ENCODE measurements at places on chromosomes 16 and 17.
A peak's percentile ranks its signal among the peaks of the same experiment; 100 is the strongest.

- no peak for DNase-seq
Measured at GRCh38 chr16:58456193-58456592, 43.8 kb upstream of the NDRG4 start.

DNA sequence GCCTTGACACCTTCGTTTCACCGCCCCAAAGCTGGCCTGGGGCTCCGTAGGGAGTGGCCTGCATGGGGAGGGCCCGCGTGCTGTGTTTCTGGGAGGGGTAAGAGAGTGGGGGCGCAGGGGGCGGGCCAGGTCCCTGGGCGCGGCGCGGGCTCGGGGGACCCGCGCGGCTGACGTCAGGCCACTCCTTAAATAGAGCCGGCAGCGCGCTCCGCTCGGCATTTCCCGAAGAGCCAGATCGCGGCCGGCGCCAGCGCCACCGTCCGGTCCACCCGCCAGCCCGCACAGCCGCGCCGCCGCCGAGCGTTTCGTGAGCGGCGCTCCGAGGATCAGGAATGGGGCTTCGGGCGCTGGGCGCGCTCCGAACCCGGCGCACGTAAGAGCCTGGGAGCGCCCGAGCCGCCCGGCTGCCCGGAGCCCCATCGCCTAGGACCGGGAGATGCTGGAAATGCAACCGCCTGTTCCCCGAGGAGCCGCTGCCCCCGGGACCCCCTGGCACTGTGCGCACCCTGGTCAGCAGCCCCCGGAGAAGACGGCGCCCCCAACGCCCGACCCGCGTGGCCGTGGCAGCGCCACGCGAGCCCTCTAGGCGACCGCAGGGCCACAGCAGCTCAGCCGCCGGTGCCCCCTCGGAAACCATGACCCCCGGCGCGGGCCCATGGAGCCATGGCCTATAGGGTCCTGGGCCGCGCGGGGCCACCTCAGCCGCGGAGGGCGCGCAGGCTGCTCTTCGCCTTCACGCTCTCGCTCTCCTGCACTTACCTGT, at the start of gene HS3ST2:
TSS of gene HS3ST2 (plus strand) at position 215 of the 763 bp plus-strand sequence. CDS start at position 664, 449 bp downstream.
- DNase-seq: no peak

DNA sequence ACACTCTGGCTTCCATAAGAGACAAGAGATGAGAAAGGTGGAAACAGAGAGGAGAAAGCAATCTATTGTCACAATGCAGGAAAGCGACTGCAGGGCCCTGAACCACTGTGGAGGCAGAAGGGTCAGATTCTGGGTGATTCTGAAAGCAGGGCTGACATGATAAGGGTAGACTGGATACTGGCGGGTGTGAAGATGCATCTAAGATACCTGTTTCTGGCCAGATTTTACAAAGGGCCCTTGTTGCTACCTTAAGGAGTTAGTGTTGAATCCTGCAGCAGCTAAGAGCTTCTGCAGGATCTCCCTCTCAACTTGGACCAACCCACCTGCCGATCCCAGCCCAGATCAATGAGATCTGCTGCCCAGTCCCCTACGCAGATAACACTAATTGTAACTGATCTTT, 6.1 kb upstream of the MEFV start:
- no peak for DNase-seq

GRCh38 chr16:3400446-3400778, 392 bp downstream of the ZSCAN32 start:
- no peak for DNase-seq

- DNase-seq: no peak
Measured at GRCh38 chr17:78888941-78889518, 14.0 kb downstream of the CEP295NL start.

- no peak for DNase-seq
Measured at GRCh38 chr16:8867932-8868415, 832 bp downstream of the CARHSP1 start.

- DNase-seq: no peak
Measured at GRCh38 chr17:29018788-29019474, 13.1 kb upstream of the SEZ6 start.

GRCh38 chr16:72286936-72287620, 115.1 kb upstream of the PMFBP1 start:
- DNase-seq: no peak

DNA sequence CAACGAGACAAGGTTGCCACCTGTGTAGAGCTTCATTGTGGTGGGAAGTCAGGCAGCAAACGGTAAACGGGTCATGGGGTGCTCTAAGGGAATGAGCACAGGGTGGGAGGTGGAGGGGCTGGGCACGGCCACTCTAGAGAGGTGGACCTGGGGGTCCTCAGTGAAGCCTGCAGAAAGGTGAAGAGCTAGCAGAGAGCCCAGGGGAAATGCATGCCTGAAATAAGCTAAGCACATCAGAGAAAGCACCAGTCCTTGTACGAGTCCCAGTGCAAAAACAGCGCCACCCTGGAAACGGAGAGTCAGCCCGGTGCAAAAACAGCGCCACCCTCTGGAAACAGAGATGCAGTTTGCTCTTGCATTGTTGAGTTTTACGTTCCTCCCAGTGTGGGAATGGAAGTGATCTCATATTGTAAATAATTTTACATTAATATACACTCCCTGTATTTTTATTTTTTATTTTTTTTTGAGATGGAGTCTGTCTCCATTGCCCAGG, 65.0 kb downstream of the TBC1D16 start:
- no peak for DNase-seq

- no peak for DNase-seq
Measured at GRCh38 chr16:86165479-86165878, 266.5 kb downstream of the IRF8 start.

DNA sequence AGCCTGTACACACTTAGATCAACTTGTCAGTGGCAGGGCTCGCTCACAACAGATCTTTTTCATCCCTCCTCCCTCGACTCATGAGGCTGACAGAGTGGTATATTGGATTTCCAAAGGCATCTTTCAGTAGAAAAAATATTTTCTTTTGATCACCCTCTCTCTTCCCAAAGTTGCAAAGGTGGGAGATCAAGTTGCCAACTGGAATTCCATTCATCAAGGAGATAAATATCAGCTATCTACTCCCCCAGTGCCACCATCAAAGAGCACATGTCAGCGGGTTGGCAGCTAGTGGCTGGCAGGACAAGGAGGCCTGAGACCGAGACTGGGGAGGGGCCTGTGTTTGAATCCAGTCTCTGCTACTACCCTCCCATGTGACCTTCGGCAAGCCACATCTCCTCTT, 539.7 kb upstream of the CDH11 start:
- DNase-seq: no peak

GRCh38 chr17:82201498-82201910, 11.1 kb downstream of the CCDC57 start:
- DNase-seq: no peak

- DNase-seq: no peak
Measured at GRCh38 chr17:77529328-77529650, 388.5 kb downstream of the SEC14L1 start.

- no peak for DNase-seq
Measured at GRCh38 chr17:65198653-65199382, 61.6 kb downstream of the RGS9 start.

DNA sequence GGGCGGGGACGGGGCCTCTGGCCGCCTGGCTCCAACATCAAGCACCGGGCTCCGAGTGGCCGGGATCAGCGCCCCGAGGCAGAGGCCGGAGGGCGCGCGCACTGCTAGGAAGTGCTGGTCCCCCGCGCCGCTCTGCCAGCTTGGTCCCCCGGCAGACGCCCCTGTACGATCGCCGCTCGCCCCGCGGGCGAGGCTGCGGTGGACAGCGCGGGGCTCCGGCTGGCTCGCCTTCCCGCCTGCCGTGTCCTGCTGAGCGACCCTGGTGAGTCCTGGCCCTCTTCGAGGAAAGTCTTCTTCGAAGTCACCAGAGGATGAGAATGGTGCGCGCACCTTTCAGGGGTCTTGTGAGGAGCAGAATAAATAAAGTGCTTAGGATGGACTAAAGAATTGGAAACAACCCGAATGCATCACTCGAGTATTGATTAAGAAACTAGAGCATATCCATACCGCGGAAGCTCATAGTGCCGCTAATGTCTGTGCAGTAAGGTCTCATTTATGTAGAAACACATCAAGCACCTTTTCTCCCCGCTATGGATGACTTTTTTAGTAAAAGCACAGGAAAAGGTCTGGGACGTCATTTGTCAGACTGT, 392 bp downstream of the ZNF213 start:
- DNase-seq: no peak

DNA sequence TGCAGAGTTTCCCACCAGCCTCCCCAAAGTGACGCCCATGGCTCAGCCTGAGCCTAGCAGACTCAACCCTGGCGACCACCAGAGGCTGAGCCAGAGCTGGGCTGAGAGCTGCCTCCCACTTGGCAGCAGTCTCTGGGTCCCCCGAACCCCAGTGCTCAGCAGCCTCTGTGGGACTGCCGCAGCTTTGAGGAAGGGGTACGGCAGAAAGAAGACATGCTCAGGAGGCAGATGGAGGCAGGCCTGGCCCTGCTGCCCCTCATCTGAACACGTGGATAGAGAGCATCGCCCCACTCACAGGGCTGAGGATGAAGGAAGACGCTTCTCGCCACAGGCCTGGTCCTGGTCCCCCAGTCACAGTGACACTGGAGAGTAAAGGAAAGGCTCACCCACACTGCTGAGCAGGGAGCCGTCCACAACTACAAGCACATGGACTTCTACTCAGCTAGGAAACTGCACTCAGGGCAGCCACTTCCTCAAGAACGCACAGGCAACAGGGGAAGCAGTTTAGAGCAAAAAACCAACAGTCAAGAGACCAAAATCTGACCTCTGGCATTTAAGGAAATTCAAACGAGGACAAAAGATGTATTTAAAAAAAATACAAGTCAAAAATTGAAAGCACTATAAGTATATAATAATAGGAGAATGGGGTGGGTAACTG, 45.2 kb upstream of the GSG1L start:
- DNase-seq: no peak

- DNase-seq: no peak
Measured at GRCh38 chr16:80161799-80162739, 378.7 kb upstream of the DYNLRB2 start.

DNA sequence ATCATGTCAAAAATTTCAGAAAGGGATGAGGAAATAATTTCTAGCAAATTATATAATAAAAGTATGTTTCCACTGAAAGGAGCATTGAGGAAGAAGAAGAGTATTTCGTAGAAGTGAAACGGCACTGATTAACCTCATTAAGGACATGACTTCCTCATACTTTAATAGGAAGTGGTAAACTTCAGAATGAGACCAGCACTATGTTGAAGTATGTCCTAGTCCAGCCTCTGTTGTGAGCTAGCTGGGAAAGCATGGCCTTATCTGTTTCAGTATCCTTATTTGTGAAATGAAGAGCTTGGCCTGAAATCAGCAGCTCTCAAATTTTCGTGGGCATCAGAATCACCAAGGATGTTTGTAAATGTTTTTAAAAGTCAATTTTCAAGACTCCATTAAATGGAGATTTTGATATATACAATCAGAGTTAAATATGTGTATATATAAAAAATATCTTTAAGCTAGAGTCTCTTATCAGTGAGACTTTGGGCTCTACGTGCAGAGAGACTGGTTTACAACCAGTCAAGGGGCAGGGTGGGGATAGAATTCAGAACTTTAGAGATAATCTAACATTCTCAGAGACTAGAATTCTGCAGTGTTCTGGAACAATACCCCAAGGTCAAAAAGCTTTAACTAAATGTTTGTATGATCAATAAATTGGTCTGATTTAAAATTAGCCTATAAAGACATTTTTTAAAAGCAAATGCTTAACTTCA, 365.4 kb downstream of the CDH13 start:
- DNase-seq: no peak

DNA sequence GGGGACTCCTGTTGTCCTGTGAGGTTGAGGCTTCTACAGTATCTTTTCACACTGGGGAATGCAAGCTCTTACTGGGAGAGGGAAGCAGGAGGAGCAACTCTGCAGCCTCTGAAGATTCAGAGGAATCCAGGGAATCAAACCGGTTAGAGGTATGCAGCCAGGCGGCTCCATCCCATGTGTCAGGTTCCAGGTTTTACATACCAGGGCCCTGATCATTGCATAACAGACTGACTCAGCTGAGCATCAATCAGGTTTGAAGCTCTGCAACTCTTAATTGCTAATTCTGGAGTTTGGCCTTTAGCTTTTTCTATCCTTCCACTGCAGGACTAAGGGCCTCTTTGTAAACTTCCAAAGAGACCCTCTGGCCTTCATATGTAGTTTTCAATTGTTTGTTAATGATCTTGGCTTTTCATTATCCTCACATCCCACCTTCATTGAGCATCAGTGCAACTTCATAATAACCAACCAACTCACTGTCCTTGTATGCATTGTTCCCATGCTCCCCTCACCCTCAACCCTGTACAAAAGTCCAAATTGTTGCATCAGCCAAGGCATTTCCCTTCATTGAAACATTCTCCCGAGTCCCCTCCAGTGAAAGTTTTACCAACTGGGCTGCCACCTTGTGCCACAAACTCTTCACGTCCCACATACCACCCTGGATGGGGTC, 59.7 kb upstream of the DHX40 start:
- DNase-seq: no peak

DNA sequence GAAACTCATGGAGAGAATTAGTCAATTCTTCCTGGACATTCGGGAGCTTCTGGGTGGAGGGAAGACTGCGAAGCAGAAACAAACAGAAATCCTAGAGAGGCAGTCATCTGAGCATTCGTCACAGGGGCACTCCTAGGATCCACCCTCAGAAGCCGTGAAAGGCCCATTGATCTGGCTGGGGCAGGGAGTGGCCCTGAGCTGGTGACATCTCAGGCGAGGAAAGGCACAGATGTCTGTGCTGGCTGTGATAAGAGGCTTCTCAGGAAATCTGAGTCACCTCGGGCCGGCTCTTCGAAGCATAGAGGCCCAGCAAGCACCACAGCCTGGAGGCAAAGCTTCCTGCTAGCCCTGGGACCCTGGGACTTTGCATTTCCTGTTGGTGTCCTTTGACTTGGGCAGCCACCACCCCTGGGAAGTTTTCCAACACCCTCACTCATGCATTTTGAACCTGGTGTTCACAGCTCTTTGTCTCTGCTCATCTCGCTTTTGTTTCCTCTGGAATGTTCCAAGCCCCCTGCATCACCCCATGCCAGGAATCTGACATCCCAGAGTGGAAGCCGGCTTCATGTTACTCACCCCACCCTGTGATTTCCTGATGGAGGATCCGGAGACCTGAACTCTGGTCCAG, 23.3 kb upstream of the CDRT4 start:
- DNase-seq: peak; percentile 48

- DNase-seq: no peak
Measured at GRCh38 chr16:84298376-84298899, 3.8 kb downstream of the WFDC1 start.

GRCh38 chr17:43603321-43603720, 57.2 kb upstream of the ETV4 start:
- no peak for DNase-seq

DNA sequence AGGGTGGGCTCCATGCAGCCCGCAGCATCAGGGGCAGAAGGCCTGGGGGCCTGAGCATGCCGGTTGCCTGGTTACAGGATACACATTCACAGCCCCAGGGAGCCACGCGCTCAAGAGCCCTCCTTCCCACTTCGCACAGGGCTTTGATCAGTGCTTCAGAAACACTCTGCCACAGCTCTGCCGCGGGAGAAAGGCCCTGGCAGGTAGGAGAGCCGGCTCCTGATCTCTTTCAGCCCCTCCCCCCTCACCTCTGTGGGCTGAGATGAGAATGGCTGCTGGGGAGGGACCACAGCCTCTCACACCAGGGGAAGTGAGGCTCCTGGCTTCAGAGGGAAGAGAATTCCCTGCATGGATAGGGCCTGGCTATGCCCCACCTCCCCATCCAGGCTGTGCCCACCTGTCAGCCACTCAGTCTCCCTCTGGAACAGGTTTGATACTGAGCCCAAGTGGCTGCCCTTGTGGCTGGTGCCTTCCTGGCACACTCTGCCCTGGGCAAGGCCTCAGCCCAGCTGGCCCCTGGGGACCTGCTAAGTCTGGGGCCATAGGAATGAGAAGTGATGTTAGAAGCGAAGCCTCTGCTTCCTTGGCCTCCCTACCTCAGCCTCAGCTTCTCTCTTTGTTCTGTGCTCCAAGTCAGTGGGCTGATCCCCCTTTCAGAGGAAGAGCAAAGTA, 8.6 kb downstream of the DOK4 start:
- no peak for DNase-seq

- DNase-seq: no peak
Measured at GRCh38 chr17:72382971-72383722, 262.3 kb downstream of the SOX9 start.
